Memory B cell (primary cell): ENCODE measurements at places on chromosomes 11 and 22.

GRCh38 chr11:12110714-12111548, 541 bp downstream of the MICAL2 start:
- no peak for DNase-seq

DNA sequence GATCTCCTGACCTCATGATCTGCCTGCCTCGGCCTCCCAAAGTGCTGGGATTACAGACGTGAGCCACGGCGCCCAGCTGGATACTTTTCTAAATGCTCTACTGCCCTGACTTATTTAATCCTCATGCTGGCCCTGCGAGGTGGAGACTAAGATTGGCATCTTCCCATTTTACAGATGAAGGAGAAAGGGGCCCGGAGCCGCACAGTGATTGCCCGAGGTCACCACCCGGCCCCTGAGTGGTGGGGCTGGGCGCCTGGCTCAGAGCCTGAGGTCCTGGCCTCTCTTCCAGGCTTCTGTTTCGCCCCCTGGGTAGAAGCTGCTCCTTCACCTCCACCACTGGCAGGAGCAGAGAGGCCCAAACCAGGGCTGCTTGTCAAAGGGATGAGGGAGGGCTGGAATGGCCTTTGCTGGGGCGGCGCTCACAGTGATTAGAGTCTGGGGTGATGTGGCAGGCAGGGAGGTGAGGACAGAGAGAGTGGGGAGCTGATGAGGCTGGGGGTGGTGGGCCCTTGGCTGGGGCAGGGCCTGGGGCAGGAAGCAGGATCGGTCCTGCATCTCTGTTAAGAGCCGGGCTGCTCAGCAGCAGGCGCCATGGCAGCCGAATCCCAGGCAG, 15.4 kb upstream of the MPPED1 start:
- no peak for DNase-seq

DNA sequence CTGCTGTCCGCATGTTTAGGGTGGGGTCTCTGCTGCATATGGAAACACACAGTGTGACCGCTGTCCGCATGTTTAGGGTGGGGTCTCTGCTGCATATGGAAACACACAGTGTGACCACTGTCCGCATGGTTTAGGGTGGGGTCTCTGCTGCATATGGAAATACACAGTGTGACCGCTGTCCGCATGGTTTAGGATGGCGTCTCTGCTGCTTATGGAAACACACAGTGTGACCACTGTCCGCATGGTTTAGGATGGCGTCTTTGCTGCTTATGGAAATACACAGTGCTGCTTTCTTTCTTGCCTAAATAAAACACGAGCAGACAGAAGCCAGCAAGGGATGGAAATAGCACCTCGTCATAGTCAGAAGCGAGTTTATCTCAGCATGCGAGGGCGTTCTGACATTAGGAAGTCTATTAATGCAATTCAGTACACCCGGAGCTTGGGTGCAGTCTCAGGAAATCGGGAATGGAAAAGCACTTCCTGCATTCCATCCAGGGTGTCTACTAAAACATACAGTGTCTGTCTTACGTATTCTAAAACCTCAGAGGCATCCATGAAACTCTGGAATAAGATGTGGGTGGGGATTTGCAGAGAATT, 32.6 kb upstream of the TOLLIP start:
- no peak for DNase-seq

DNA sequence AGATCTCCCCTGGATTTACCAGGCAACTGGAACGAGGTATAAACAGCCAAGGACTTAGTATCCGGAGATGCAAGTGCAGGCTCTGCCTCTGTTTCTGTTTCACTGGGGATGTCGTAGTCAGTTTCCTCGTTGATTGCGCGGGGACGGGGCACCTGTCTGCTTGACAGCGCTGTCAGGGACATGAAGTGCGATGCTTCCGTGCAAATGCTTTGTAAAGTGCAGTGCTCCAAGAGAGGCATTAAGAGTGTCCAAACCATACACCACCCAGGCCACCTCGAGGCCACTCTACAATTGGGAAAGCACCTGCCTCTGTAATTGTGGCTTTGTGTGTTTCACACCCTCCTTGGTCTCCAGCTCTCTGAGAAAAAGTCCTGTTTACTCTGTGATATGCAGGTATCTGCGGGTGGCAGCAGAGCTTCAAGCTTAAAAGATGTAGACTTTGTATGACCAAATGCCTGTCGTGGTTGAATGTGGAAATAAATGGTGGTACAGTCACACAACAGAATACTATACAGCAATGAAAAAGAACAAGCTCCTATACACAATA, 18.6 kb upstream of the CD5 start:
- no peak for DNase-seq

GRCh38 chr22:34904486-34904885, 161.5 kb upstream of the ISX start:
- no peak for DNase-seq

DNA sequence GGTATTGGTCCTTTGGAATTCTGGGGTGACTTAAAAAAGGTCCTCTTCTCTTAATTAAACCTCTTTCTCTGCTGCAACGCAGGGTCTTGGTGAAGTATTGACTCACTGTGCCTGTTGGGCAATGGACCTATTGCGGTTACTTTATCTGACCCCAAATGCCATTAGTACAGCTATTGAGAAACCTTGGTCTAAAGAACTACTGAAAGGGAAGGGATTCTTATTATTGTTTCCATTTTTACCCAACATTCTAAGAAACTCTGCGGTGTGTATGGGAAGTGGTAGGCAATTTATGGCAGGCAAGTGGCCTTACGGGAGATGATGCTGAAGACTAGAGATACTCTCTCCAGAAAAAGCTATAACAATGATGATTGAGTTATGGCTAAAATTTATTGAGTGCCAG, 12.5 kb downstream of the SLC6A5 start:
- no peak for DNase-seq

GRCh38 chr11:60251485-60252212, 8.7 kb upstream of the MS4A4E start:
- no peak for DNase-seq

- no peak for DNase-seq
Observed at GRCh38 chr11:12372111-12372510, 5.3 kb upstream of the PARVA start.
